ENCODE measurements at places on chromosomes 4 and X. TPM values are rescaled to one million over a fixed set of nuclear protein-coding genes. Genes with fewer than 3 reads are reported as not detected.

RNF128 gene
- total RNA-seq: 1.6 TPM

TDO2 gene
- total RNA-seq: not detected

GLOD5 gene
- not detected for total RNA-seq

SMAD1 gene
- total RNA-seq: 7.4 TPM

L1CAM gene
- total RNA-seq: 0.23 TPM

SPANXD gene
- not detected for total RNA-seq

NEK1 gene
- 7.5 TPM for total RNA-seq

TBX22 gene
- total RNA-seq: not detected

KCNE5 gene
- 0.15 TPM for total RNA-seq

INPP4B gene
- 20.2 TPM for total RNA-seq

CLDN22 gene
- total RNA-seq: not detected

ARFIP1 gene
- total RNA-seq: 23.5 TPM

CYP4V2 gene
- 8.5 TPM for total RNA-seq

CXXC4 gene
- not detected for total RNA-seq

NEUROG2 gene
- not detected for total RNA-seq

WDR17 gene
- total RNA-seq: 0.15 TPM

RHOXF1 gene
- not detected for total RNA-seq

Data from smooth muscle cell of the coronary artery (primary cell).